HT1080 (cell line): ENCODE measurements at places on chromosomes 6 and 20. TPM values are rescaled to one million over a fixed set of nuclear protein-coding genes. Genes with fewer than 3 reads are reported as not detected.

SLC17A5 gene
- total RNA-seq: 9.1 and 11.2 TPM in 2 replicates

MATN4 gene
- total RNA-seq: 0.10 TPM in 1 of 2 replicates, not detected in the other

DNA sequence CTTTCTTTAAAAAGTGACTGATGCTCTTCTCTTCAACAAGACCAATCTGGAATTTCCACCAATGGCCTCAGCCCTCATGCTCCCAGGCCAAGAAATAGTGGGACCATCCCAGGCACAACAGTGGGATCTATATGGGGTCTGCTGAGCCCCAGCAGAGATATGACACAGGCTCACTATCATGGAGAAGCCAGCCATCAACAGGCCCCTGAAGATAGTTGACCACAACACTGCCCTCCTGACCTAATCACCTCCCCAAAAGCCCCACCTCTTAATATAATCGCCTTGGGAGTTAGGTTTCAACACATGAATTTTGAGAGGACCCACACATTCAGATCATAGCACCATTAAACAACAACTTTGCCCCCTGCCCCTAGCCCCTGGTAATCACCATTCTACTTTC is 16.8 kb upstream of the MCM3 start:
- DNase-seq: no peak

DNA sequence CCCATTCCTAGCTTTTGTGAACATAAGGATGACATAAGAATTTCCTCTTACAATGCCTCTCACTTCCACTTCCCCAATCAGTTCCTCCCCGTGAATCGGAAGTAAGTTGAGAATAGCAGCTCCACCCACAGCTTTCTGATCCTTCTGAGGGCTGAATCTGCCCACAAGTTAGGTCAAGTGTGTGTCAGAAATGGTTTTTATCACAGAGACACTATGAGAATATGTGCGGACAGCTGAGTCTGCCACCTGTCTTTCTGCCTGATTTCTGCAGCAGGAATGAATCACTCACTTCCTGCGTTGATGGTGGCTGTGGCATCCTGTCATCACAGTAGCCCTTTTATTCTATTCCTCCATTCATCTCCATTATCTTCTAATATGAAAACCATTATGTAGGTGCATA is 70.2 kb downstream of the RIN2 start:
- DNase-seq: peak; percentile 97

DNA sequence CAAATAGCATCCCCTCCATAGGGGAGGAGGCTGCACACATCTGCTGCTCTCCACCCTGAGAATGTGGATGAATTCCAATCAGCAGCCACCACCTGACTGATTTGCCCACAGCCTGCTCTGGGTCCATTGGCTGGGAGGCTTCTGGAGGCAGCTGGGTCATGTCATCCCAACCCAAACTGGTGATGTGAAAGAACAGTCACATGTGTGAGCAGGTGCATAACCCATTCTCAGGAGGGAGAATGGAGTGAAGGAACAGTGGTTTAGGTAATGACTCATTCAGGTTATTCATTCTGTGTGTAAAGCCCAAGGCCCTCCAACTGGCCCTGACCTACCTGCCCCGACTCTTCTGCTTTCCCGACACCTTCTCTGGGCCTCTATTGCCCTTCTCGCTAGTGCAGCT is 90.9 kb upstream of the GCM1 start:
- DNase-seq: no peak

DNA sequence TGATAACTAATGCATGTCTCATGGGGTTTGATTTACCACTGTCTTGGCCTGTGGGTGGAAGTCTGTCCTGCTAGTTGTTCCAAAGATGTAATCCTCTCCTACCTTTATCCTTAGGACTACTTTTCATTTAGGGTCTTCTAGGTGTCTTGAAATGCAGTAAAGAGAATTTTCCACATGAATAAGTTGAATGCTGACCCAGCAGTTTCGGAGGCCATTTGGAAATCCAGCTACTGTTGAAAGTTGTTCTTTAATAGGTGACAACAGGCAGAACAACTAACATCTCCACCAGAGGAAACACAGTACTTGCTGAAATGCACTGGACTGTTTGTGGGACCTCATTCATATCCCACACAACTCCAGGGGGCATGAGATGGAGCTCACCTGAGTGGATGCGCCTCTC is 478.1 kb downstream of the BTBD3 start:
- DNase-seq: no peak

- DNase-seq: peak; percentile 27
Measured at GRCh38 chr6:169659820-169660610, 41.8 kb downstream of the WDR27 start.

DNA sequence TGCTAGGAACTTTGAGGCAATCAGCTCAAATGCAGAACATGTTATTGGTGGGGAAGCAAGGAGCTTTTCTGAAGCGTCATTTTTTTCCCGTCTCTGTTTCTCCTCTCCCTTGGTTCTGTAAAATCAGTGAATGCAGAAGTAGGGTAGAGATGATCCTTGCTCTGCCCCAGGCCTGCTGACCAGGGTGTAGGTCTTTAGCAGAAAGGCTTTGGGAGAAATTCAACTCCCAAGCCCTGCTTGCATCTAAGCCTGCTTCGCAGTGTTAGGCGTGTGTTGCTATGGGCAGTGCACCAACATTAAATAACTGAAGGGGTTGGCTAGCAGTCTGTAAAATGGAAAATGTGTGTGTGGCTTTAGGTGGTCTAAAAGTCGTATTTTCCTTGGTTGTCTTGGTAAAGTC is 45.9 kb downstream of the SASH1 start:
- DNase-seq: no peak
